ENCODE measurements at places on chromosomes 3 and 15.
A peak's percentile ranks its signal among the peaks of the same experiment; 100 is the strongest.

GRCh38 chr15:93221759-93222158 is 132.7 kb upstream of the RGMA start:
- no peak for DNase-seq

- no peak for DNase-seq
Measured at GRCh38 chr3:146468671-146469149, 651 bp downstream of the PLSCR2 start.

DNA sequence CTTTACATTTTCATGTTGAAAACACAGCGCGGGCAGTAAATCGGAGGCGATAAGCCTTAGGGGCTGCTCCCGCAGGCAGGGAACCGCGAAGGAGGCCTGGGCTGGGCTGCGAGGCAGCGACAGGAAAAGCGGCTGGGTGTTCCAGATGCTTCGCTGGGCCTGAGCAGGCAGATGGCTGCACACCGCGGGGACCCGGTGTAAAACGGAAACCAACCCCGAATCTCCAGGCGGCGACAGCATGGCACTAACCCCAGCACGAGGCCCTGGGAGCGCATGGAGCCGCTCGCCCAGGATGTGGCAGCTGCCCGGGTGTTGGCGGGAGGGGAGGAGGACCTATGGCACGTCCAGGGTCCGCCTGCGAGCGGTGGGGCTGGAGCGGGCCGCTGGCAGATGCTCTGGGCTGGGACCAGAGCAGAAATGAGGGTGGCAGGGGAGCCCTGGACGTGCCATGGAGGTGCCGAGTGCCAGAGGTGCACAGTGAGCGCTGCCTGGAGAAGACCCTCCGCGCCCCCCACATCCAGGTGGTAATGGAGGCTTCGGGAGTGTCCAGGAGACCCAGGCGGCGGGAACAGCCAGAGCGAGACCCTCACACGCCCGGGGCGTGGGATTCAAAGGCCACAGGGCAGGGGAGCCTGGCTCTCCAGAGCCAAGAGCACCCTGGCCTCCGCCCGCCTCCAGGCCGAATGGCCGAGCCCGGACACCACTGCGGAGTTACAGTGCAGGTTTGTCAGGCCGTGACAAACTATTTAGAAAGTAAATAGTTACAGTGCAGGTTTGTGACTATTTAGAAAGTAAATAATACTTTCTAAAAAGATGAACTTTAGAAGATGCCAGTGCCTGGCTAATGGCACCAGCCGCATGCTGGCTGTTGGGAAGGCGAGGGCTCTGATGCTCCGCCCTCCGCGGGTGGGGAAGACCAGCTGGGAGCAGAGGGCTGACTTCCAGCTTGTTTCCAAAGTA is 293.6 kb downstream of the OCA2 start:
- DNase-seq, result no peak

GRCh38 chr3:115624029-115624741 is 875 bp downstream of the GAP43 start:
- DNase-seq, result no peak

DNA sequence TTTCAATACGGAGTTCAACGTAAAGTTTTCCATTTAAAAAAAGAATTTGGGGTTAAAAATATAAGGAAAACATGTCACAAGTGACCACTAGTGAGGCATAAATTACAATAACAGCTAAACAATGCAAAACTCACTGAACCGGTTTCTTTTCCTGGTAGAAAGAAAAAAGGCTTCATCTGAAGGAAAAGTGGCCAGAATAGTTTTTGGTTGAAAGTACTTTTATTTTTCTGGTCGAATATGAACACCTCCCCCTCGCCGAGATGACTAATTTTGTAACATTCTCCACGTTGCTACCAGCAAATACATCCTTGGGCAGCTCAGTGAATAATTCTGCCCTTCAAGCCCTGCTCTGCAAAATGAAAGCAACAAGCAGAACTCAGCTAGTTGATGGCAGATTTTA is 3.9 kb upstream of the SRGAP3 start:
- DNase-seq, result no peak

- no peak for DNase-seq
Measured at GRCh38 chr3:24388611-24389010, 106.0 kb downstream of the THRB start.

DNA sequence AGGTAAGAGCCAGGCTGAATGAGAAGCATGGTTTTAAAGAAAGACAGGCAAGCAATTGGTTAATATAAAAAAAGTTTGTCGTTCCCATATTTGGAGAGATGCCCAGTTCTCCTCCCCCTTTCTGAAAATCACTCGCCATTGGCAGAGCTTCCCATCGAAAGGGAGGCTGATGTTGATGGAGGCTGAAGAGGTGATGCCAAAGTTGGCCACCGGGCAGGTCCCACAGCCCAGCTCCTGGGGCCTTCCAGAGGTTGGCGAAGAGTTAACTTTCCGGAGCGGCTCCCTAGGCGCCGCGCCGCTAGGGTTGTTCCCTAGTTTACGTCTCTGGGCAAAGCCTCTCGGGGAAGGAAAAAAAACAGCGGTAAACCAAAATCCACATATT is 793 bp downstream of the PCOLCE2 start:
- DNase-seq, result no peak

DNA sequence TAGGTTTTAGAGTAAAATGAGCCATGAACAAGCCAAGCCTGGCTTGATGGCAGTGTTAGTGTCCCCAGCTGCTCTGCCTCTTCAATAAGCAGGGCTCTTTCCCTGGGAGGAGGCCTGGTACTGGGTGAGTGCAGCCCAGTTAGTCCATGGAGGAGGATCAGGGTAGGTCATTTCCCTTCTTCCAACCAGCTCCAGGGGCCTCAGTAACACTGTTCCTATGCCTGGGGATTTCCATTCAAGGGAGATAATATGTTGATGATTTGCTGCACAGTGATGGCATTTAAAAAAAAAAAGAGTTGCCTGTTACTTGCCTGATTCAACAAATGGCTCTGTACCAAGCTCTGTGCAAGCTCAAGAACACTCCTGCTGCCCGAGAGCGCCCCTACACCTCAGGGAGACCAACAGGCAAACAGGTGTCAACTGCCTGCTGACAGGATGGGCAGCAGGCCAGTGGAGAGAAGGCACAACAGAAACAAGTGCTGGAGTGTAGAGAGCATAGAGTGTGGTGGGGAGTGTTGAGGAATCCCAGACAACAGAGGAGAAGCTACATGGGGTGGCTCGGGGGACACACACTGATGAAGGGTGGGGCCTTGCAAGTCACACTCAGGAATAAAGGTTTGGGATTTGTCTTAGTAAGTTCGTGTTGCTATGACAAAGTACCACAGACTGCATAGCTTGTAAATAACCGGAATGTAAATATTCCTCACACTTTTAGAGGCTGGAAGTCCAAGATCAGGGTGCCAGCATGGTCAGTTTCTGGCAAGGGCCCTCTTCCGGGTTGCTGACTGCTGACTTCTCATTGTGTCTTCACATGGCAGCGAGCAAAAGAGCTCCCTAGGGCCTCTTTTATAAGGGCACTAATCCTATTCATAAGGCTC is 78.6 kb upstream of the PXYLP1 start:
- DNase-seq, result no peak

DNA sequence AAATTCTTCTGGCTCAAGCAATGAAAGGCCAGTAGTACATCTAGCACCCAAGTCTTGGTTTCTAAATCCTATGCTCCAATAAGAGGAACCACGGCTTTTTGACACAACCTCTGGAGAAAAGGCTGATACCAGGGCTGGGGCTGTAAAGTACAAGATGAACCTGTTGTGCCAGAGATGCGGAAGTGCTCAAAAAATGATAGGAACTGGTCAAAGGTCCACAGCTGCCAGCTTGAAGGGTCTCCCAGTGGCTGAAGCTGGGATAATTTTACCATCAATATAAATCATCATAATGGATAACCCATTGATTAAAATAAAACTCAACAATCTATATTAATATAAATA is 558 bp upstream of the NCEH1 start:
- DNase-seq, result no peak

- DNase-seq, result no peak
Measured at GRCh38 chr15:73072894-73073293, 20.6 kb downstream of the NEO1 start.

DNA sequence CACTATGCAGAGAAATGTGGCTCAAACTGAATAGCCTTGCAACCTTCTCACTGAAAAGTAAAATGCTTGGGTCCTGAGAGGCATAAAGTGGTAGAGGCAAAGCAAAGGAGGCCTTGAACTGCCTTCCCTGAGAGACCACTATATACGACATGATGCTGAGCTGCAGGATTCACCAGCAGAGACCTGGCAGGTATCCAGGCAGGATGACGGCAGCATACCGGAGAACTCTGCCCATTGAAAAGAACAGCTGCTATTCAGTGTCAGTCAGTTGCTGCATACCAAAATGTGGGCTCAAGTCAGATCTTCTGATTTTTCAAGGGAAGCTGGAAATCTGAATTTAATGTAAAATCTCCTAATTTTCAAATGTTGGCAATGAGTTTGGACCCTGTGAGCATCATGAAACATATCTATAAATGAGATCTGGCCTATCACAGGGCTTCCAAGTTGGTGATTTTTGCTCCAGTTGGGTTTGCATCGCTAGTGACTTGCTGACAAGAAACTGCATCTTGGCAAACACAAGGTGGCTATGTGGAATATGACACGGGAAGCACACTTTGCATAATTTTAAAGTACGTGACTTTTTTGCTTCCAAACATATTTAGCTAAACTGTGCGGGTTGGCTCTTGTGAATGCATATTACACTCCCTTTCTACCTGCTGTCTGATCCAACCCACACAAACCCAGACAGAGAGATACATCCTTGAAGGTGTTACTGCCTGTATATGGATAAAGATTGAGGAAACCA is 529.0 kb downstream of the AGBL1 start:
- peak; percentile 15 for DNase-seq

- peak; percentile 68 for DNase-seq
Measured at GRCh38 chr15:98881526-98882520, 125.8 kb downstream of the PGPEP1L start.

GRCh38 chr3:73043414-73043813 is 18.0 kb upstream of the EBLN2 start:
- DNase-seq, result no peak

DNA sequence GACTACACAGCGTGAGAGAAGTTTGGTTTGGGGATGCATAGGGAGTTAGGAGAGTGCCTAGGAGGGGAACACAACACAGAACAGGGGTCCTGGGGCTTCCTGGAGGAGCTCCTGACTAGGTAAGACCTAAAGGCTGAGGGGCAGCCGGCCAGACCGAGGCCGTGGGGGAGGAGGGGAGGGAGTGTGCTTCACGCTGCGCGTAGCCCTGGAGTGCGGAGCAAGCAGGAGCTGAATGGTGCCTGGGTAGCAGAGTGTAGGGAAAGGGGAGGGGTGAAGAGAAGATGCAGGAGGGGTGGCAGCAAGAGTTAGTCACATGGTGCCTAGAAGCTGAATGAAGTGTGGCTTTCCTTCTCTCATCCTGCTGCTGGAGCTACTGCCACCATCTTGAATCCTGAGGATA is 32.4 kb upstream of the HHATL start:
- no peak for DNase-seq

DNA sequence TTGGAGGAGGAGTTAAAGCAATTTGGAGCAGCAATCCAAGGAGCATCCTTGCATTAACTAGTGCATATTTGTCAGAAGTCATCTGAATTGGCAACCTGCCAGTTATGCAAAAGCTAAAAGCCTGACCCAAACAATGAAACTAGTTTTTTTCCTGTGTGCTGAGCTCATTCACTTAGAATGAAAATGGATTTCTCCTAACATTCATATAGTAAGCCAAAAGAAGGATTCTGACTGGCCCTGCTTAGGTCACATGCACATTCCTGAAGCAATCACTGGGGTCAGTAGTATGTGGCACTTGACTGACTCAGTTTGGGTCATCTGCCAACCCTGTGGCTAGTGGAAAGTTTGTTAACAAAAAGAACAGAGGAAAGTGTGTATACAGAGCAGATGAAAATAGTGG is 30.5 kb downstream of the OXSM start:
- DNase-seq, result peak; percentile 32

DNA sequence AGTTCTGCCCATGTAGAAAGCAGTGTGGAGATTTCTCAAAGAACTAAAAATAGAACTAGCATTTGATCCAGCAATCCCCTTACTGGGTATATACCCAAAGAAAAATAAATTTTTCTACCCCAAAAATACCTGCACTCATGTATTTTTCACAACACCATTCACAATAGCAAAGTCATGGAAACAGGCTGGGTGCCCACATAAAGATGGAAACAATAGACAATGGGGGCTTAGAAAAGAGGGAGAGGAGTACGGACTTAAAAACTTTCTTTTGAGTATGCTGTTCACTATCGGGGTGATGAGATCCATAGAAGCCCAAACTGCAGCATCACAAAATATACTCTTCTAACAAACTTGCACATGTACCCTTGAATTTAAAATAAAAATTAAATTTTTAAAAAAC is 345.1 kb upstream of the CCDC54 start:
- DNase-seq, result peak; percentile 77

DNA sequence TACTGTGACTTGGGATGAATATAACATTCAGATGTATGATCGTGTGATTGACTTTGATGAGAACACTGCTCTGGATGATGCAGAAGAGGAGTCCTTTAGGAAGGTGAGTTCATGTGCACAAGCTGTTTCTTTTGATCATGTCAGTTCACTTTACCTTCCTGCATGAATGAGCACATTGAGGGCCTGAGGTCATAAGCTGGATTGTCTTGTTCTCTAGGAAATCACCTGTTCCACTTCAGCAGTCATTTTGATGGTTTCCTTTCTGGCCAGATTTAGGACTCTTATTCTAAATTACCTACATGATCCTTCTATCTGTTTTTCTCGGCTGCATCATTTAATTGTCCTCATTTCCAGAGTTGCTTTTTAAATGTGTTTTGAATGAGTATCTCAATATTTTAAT is 4.1 kb downstream of the RCN2 start:
- no peak for DNase-seq

GRCh38 chr15:22806664-22807063 is 20.2 kb downstream of the NIPA1 start:
- no peak for DNase-seq

- no peak for DNase-seq
Measured at GRCh38 chr3:26312816-26313215, 309.8 kb upstream of the LRRC3B start.

DNA sequence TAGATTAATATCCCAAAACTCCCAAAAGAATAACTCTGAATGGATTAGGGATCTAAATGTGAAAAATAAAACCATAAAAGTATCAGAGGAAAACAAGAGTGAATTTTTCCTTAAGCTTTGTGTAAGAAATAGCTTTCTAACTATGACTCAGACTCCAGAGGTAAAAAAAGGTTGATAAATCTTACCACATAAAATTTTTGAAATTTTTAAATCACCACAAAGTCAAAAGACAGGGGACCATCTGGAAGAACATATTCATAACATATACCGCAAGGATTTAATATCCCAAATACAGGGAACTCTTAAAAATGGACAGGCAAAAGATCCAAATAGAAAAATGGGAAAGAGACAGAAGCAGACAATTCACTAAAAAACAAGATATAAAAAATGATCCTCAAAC is 145.0 kb downstream of the ARNT2 start:
- DNase-seq, result no peak

- DNase-seq, result no peak
Measured at GRCh38 chr3:68135067-68135466, 480.7 kb upstream of the SUCLG2 start.

DNA sequence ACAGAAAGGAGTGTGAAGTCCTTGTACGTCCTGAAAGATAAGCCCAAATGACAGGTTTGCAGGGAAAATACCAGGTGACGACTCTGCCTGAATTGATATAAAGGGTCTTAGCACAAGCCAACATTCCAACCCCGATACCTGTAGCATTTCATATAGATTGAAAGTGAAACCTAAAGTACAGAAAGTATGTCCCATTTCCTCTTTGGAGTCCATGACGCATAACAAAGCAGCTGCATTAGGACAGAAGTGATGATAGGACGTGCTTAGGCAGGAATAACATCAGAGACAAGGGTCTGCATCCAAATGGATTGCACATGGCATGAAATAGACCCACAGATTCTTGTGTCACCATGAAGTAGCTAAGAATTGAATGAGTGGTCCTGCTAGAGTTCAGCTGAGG is 187.0 kb upstream of the ROBO1 start:
- no peak for DNase-seq

Measured in pons (tissue), 1 donor.